GM12864 (cell line): ENCODE measurements at places on chromosomes 1 and 21.
A peak's percentile ranks its signal among the peaks of the same experiment; 100 is the strongest.

GRCh38 chr1:207109004-207109403 is 5.0 kb downstream of the C4BPA start:
- DNase-seq: no peak

DNA sequence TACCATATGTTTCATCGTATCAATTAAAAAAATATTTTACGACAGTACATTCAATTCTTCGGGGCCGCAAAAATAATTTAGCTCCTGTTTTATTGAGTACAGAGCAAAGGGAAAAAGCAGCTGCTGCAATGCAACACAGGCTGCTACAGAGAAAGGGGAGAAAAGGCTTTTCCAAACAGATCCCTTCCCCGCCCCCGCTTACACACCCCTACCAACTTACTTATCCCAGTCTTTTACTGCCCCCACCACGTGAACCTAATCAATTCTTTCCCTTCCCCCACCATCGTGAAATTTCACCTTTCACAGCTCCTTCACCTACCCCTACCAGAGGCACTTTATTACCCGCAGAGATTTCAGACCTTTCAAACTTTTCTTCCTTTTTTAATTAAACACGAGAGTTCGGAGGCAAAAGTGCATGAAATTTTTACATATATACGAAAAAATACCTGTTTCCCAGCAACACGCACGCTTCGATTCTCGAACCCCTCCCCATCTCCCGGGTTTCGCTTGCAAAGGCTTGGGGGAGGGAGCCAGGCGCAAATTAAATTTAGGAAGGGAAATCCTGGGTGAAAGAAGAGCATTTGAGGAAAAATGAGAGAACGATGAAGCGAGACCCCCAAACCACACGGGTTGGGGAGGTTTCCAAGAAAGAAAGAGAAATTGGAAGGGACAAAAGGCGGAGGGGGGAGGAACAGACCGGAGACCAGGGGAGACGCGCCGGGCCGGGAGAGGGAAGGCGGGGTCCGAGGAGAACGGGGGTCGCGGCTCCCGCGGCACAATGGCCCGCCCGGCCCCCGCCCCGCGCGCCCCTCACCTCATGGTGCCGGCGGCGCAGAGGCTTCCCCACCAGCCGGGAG is 823 bp downstream of the ENAH start:
- DNase-seq: no peak

DNA sequence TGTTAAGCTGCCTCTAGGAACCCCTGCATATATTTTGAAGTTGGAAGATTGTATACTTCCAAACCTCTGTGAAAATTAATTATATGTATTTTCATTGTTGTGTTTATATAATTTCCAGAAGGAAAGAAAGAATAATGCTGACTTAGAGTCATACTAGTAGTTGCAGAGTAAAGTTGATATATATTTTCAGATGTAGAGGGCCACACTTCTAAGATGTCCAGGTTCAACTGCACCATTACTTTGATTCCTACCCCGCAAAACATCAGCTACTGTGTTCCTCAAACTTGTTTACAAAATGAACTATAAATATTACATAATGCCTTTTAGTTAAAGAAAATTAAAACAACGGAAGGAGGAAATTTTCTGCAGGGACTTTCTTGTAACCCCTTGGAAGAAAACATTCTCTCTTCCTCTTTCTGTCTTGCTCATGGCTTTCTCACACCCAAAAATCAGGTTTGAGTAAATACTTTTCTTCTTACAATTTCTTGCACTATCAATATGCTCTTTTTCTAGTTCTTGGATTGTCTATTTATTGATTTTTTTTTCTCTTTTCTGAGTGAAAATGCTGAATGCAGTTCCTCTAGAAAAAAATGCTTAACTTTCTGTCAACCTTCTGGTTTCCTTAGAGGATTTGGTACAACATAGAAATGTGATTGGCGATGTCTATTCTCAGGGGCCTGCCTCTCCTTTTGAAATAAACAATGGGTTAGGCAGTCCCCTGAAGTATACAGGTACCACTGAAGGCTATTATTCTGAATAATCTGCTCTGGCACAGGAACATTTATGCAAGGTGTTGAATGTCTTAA is 867.8 kb downstream of the TTLL7 start:
- no peak for DNase-seq

- no peak for DNase-seq
Measured at GRCh38 chr1:240399381-240399780, 212.6 kb downstream of the GREM2 start.

DNA sequence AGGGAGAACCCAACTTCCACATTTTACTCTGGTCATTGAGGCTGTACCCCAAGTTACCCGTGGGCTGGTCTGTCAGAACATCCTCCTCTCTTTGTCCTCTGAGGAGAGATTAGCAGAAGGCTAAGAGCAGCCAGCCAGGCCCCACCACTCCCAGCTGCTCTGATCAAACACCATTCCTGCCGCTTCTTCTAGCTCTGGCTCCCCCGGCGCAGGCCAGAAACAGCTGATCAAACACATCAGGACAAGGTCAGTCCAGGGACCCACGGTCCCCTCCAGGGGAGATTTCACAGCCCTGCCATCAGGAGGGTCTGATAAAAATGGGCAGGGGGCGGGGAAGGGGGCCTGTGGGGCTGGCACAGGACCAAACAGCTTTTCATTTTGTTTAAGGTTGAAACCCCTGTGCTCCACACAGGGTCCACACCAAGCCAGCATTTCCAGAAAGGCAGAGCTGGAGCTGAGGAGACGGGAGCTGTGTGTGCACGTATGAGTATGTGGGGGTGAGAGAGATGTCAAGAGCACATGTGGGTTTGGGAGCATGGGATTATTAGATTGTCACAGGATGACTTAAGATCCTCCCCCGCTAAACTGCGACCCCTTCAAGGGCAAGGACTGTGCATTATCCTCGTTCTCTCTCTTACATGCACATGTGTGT is 29.9 kb upstream of the EPHA8 start:
- DNase-seq: no peak

- no peak for DNase-seq
Measured at GRCh38 chr1:109312978-109313775, 6.4 kb upstream of the MYBPHL start.

- no peak for DNase-seq
Measured at GRCh38 chr1:14748151-14748550, 149.7 kb downstream of the KAZN start.

GRCh38 chr1:97340951-97341350 is 579.9 kb downstream of the DPYD start:
- DNase-seq: no peak

DNA sequence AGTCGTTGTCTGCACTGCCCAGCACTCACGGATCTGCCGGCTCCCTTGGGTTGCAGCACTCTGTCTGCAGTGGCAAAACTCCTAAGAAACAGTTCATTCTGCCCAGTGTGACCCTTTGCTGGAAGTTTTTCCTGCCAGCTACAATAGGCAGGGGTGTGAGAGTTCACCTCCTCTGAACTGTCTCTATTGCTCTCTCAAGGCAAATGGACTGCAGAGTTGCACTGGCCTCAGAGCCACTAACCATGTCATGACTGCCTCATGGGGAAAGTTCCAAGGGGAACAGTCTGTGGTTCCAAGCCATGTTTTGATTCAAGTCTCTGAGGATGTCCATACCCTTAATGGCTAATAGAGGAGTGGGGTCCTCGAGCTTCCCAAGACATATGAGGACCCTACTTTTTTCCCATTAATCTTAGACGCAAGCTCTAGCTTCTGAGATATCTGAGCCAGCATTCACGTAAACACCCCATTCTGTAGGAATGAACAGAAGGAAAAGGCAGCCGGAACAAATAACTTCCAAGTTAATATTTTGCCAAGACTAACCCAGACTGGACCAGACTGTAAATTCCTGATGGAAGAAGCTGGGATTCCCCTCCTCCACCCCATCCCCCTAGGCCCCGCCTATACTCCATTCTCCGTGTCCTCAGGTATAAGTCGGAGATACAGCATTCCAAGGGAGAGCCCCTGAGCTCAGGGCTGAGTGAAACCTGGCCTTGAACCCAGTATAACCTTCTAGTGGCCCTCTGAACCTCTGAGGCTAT is 93.8 kb upstream of the AKT3 start:
- DNase-seq: no peak

- no peak for DNase-seq
Measured at GRCh38 chr1:42014823-42015222, 96.1 kb upstream of the HIVEP3 start.

- DNase-seq: no peak
Measured at GRCh38 chr1:187451238-187451637, 622.5 kb downstream of the PLA2G4A start.

- DNase-seq: no peak
Measured at GRCh38 chr1:32896451-32896850, 4.7 kb downstream of the TMEM54 start.

DNA sequence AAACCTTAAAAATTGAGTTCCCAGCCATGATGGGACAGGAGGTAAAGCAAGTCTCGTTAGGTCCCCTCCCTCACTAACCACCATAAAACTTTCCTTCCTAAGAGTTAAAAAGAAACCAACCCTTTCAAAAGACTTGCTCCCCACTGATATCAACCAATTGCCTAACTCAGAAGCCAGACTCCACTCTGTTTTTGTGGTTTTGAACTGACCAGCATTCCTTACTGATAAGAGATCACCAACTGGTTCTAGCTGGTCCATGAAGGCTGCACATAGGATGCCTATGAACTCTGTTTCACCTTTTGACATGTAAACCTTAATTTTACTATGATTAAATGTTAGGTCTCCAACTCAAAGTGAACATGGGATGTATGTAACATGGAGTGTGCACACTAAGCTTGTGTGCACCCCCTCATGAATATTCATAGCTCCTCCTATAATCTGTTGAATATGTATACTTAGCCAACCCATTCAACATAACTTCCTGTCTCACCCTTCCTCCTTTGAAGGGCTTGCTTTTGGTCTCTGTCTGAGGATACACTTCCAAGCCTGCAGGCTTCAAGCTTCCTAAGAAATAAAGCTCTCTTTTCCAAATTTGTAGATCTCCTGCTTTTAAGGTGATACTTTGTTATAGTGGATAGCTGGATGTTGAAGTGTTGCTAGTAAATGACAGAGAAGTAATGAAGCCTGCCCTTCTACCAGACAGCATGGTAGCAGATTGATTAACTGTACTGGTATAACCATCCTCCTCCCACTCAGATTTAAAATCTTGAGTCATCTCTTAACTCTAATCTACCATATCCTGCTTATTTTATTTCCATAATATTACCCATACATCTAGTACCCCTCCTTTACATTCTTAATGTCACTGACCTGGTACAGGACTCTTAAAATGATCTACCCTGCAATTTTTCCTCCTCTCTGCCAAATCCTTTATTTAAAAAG is 95.6 kb downstream of the ZNF644 start:
- DNase-seq: no peak

DNA sequence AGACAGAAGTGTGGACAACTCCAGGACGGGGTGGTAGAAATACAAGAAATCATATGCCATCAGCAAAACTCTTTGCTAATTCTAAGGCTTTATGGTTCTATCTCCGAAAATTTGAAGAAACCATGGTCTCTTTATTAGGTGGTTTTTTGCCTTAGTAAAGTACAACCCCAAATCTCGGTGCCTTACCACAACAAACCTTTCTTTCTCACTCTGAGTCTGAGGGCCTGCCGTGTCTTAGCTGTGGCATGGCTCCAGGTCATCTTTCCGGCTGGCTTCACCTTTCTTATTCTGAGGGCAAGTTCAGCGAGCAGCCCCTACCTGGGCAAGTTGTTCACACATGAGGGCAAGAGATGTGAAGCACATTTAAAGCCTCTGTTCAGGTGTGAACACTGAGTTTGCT is 280.6 kb downstream of the TTLL7 start:
- no peak for DNase-seq

- DNase-seq: no peak
Measured at GRCh38 chr21:38329162-38329561, 72.4 kb downstream of the KCNJ15 start.

- DNase-seq: no peak
Measured at GRCh38 chr21:27301220-27301619, 334.3 kb upstream of the ADAMTS5 start.

- DNase-seq: peak; percentile 13
Measured at GRCh38 chr1:227934476-227935313, 13.0 kb downstream of the WNT9A start.

GRCh38 chr21:21163904-21164303 is 165.7 kb downstream of the NCAM2 start:
- DNase-seq: no peak

DNA sequence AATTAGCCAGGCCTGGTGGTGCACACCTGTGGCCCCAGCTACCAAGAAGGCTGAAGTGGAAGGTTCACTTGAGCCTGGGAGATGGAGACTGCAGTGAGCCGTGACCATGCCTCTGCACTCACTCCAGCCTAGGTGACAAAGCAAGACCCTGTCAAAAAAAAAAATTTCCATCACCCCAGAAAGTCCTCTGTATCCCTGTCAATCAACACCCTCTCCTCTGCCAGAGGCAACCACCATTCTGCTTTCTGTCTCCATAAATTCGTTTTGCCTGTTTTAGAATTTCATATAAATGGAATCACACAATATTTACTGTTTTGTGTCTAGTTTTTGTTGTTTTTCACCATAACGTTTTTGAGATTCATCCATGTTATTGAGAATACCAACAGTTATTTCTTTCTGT is 141.6 kb upstream of the SLC45A1 start:
- DNase-seq: no peak

- DNase-seq: no peak
Measured at GRCh38 chr1:212915245-212916091, 34.9 kb upstream of the VASH2 start.

DNA sequence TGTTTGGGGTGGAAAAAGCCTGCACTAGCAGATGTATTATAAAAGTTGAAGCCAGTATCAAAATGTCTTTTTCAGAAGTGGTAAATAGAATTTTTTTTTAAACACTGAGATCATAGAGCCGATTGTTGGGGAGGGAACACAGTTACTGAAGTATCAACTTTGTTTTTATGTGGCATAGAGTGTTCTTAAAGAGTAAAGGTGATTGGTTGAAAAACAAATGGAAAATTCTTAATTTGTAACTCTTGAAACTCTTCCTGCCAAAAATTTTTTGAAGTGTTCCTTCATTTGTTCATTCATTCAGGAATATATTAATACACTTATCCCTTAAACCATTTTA is 83.3 kb downstream of the DISP1 start:
- no peak for DNase-seq

DNA sequence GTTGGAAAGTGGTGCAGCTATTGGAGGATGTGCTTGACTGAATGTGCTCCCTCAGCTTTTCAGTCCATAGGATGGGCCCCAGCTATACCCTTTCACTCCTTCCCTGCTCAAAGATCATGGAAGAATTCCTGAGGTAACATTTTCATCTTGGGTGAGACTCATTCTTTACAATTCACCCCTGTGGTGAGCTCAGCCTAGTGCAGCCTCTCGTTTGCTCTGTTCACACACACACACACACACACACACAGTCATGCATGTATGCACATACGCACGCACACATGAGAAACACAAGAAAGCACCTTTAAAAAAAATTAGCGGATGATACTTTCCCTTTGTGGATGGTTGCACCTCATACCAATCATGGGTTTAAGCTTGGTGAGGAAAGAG is 25.8 kb downstream of the CCN1 start:
- no peak for DNase-seq

GRCh38 chr1:85313888-85314696 is 37.7 kb upstream of the BCL10 start:
- DNase-seq: no peak

- DNase-seq: no peak
Measured at GRCh38 chr1:243390162-243390791, 134.4 kb downstream of the SDCCAG8 start.

- DNase-seq: no peak
Measured at GRCh38 chr1:231512147-231512698, 16.2 kb upstream of the TSNAX start.

- no peak for DNase-seq
Measured at GRCh38 chr1:66243548-66244130, 290.3 kb upstream of the SGIP1 start.

GRCh38 chr1:48219803-48220202 is 2.7 kb upstream of the SLC5A9 start:
- no peak for DNase-seq
